ENCODE measurements at places on chromosomes 1 and 21.

DNA sequence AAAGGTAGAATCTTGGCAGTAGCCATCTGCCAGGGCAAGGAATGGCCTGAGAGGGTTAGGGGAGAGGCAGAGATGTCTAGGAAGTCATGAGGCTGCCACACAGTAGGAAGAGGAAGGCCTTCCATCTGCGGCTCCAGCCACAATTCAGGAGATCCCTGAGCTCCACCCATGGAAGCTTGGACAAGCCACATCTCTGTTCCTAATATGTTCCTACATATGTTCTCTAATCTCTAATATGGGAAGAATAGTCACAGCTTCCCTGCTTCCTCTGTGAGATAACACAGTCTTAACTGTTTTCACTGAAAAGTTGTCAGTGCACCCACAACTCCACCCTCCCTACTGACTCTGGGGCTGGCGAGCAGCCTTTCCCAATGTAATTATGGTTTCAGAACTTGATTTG is 109.5 kb downstream of the CDC7 start:
- no peak for DNase-seq

DNA sequence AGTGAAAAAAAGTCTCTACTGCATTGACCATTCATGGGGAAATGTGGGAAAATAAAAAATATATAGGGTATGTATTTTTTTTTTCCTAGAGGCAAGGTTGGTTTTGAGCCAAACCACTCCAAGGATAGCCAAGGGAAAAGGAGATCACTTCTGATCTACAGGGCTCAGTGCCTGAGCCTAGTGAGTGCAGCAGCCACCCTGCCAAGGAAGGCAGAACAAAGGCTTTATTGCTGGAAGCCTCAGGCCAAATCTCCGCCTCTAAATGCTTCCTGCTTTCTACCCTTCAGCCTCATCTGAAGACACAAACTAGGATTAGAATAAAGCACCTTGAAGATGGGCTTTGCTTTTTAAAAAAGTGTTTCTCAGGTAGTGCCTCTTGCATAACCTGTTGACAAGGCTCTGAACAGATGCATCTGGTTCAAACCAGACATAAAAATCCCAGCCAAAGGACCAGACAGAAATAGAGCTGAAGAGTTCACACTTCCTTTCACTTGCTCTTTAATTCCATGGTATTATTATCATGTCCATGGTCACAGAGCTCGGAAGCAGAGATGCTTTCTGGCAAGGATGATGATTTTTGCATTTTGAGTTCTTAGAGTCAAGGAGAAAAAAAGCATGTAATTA is 10.5 kb downstream of the C1orf115 start:
- no peak for DNase-seq

GRCh38 chr21:31514598-31514997 is 144.9 kb upstream of the SOD1 start:
- no peak for DNase-seq

GRCh38 chr1:156813750-156814570 is 2.7 kb downstream of the SH2D2A start:
- peak; percentile 41 for DNase-seq

DNA sequence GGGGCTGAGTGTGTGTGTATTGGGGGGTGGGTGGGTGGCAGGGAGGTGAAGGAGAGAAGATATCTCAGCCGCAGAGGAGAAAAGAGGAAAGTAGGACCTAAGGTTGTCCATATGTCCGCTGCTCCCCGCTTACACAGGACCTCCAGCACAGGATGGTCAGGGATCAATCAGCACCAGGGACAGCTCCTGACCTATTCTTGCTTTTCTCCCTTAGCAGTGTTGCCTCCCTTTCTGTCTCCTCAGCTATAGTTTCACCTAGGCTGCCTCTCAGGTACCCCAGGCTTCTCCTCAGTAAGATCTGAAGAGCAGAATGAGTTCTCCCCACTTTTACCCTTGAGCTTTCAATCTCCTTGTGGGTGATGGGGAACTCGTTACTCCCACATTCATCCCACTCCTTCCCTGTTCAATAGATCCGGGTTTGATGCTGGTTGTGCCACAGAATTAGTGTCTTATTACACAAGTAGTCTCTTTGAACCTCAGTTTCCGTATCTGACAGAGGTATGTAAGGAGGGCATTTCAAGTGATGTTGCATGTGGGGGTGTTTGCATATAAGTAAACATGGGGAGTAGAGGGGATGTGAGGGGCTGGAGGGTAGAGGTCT is 1.4 kb upstream of the DPH2 start:
- DNase-seq = peak; percentile 53

DNA sequence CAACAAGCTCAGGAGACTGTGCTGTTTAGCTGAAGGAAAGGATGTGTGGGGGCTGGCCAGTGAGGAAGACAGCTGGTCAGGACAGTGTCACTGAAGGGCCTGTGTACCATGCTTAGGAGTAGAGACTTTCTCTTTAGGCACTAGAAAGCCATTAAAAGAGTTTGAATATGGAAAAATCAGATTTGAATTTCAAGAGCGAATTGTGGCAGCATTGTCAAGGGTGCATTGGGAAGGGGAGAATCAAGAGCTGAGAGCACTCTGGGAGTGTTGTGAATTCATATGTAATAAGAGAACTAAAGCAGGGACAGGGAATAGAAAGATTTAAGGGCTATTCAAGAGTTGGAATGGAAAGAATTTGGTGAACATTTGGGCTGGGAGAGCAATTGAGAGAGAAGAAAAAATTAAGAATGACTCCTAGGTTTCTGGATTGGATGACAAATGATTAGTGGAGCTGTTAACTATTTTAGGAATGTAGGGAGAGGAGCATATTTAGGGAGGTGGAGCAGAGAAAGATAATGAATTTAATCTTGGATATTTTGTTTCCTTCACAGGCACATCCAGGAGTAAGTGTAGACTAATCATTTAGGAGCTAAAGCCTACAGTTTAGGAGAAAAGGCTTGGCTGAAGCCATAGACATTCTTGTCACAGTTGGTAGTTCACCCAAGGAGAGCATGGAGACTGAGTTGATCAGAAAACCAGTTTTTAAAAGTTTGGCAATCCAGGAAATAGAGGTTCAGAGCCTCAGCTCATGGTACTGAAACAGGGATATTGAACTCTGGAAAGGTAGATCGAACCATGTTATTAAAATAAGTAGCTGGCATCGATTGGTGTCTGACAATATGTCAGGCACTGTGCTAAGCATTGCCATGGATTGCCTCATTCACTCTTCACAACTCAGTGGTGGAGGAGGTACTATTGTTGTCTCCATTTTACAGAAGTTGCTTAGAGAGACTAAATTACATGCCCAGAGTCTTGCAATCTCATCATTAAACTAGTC is 23.1 kb upstream of the TOR3A start:
- no peak for DNase-seq

DNA sequence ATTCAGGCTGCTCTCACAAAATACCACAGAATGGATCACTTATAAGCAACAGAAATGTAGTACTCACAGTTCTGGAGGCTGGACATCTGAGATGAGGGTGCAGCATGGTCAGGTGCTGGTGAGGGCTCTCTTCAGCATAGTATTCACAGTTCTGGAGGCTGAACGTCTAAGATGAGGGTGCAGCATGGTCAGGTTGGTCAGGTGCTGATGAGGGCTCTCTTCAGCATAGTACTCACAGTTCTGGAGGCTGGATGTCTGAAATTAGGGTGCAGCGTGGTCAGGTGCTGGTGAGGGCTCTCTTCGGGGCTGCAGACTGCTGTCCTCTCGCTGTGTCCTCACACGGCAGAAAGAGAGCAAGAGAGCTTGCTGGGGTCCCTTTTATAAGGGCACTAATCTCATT is 17.1 kb downstream of the PDZK1IP1 start:
- no peak for DNase-seq

- peak; percentile 27 for DNase-seq
Observed at GRCh38 chr1:184190616-184191015, 139.1 kb downstream of the TSEN15 start.

DNA sequence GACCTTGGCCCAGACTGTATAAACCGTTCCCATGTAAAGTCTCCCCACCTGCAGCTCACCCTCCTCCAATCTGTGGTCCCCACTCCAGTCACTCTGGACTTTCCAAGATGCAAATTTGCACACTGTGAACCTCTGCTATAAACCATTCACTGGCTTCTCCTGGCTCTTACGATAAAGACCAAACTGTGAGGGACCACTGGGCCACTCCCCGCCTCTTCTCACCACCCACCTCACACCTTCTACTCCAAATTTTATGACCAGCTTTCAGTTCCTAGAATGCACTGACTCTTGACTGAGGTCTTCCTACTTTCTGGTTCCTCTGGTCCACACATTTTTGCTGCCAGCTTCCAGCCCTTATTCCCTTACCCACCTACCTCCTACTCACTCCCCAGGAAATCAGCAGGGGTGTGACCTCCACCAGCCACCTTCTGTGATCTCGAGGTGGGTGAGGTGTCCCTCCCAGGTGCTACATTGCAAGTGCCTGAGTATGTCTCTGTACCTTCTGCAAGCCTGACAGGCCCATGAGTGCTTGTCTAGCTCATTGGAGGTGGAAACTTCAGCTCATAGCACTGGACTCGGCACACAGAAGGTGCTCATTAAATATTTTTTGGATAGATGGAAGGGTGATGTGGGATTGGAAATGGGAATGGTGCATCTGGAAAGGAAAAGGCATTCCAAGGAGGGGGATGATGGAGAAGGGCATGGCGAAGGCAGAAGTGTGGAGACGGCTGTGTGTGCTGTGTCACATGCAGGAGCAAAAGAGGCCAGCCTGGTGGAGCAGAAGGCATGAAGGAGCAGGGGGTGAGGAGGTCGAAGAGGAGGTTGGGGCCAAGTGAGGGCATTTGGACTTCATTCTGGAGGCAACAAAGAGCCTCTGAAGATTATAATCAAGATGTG is 15.6 kb upstream of the CSF1 start:
- no peak for DNase-seq

DNA sequence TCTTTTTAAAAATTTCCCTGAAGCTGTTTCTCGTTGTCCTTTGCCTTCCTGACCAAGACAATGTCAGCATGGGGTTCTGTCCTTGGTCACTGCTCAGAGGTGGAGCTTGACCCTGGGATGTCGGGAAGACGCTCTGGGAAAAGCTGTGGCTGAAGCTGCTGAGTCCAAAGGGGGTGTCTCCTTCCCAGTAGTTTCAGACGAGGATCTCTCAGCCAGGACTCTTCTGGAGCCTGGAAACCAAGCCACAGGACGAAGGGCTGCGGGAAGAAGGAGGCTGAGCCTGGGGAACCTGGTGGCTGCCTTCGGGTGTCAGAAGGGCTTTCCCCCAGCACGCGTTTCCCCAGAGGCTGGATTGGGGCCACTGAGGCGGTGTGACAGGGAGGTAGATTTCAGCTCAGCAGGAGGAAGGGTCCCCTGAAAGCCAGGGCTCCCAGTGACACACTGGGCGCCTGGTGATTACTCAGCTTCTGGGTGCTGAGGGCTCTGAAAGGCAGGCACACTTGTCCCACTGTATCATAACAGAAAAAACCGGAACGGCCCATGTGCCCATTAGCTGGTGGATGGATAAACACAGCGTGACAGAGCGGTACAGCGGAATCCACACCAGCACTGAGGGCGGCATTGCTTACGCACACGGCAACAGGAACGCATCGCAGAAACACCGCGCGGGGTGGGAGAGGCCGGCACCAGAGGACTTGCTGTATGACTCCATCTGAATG is 5.0 kb upstream of the KRTAP12-1 start:
- DNase-seq = no peak

- peak; percentile 35 for DNase-seq
Observed at GRCh38 chr1:48677306-48678287, 99.1 kb downstream of the BEND5 start.

- DNase-seq = no peak
Observed at GRCh38 chr1:8604041-8604945, 213.1 kb downstream of the RERE start.

DNA sequence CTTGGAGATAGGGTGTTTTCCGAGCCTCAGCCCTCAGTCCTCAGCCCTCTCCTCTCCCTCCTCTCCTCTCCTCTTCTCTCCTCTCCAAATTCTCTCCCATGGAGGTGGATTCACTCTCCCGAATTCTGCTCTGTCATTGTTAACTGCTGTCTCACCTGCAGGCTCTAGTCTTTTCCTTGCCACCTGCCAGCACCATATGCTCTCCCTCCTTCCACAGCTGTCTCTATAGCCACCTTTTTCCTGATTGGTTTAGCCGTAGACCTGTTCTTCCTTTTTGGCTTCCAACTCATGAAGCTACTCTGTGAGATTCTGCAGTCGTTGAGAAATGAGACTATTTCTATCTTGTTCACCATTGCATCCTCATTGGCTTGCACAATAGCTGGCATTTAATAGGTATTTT is 19.7 kb downstream of the COG2 start:
- DNase-seq = peak; percentile 26

DNA sequence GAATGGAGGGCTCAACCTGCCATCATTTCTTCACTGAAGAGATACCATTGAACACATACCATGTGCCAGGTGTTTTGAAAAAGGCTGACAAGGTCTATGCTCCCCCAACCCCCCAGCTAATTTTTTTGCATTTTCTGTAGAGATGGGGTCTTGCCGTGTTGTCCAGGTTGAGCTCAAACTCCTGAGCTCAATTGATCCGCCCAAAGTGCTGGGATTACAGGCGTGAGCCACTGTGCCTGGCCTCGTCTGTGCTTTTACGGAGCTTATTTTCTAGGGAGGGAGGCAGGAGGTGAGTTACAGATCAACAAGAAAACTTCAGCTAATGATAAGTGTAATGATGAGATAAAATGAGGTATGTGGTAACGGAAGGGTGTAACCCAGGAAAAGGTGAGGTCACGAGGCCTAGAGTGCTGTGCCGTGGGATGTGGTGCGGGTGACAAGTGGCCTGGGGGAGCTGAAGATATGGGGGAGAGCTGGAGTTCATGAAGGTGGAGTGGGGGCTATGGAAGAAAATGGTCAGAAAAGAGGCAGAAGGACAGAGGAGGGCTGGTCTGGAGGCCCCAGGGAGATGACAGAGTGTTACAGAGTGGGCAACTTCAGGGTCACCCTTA is 28.2 kb downstream of the FAAH start:
- DNase-seq = no peak

GRCh38 chr1:94940738-94941137 is 13.8 kb upstream of the CNN3 start:
- no peak for DNase-seq

GRCh38 chr1:114224196-114224907 is 70.7 kb upstream of the SYT6 start:
- DNase-seq = no peak

DNA sequence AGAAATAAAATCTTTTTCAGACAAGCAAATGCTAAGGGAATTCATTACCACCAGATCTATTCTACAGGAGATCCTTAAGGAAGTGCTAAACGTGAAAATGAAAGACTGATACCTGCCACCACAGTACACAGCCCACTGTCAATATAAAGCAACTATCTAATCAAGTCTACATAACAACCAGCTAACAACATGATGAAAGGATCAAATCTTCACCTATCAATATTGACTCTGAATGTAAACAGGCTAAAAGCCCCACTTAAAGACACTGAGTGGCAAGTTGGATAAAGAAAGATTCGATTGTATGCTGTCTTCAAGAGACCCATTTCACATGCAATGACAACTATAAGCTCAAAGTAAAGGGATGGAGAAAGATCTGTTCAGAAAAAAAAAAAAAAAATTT is 492.4 kb downstream of the COL11A1 start:
- DNase-seq = no peak

GRCh38 chr21:29146726-29147125 is 16.3 kb downstream of the MAP3K7CL start:
- no peak for DNase-seq

Measured in amniotic epithelial cell (primary cell).